ENCODE measurements at places on chromosomes 4 and X.

DNA sequence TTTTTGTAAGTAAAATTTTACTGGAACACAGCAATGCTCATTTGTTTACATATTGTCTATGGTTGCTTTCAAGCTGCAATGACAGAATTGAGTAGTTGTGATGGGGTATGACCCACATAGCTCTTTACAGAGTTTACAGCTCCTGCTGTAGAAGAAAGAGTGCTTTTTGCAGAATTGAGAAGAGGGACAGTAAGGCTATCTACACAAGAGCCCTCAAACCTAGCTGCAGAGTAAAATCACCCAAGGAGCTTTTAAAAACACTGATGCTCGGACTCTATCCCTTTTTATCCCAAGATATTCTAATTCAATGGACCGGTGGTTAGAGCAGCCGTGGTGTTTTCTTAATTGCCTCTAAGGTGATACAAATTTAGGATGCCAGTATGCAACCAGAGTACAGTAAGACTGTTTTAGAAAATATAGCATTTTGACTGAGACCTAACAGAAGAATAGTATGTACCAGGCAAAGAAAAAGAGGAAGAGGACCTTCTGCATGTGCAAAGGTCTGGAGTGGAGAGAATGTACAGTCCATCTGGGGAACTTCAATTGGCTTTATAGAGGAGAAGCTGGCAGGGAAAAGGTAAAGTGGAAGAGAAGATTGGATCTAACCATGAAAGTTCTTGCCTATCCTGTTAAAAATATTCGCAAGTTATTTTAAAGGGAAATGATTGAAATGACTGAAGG lies 663.6 kb upstream of the CPEB2 start:
- DNase-seq: no peak

DNA sequence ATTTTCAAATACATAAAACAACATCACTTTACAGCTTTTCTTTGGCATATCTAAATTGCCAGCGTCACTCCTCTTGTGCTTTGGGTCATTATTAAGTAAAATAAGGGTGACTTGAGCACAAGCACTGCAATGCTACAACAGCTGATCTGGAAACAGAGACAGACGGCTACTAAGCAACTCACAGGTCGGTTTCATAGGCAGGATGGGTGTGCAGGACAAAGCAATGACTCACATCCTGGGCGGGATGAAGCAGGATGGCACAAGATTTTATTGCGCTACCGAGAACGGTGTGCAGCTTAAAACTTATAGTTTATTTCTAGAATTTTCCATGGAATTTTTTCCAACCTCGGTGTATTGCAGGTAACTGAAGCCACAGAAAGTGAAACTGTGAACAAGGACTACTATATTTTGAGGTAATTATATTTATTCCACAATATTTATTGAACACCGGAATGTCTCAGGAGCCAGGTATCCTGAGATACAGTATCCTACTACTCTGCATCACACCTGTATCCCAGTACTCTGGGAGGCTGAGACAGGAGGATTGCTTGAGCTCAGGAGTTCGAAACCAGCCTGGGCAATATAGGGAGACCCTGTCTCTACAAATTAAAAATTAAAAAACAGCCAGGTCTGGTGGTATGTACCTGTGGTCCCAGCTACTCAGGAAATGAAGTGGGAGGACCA lies 215.5 kb downstream of the APBB2 start:
- DNase-seq: no peak

DNA sequence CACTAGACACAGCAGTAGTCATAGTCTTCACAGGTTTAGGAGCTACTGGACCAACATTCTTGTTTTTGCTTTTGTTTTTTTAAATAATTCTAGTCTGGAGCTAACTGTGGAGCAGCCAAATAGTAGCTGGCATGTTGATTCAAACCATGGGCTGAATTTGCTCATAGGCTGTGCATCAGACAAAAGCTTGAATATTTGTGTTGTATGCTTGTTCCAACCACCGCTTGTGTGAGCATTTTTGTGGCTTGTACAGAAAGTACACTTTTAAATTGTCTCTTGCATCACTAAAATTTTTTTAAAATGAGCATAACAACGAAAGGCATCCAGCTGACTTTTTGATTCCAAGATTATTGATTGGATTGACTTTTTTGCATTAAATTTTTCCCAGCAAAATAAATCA lies 39.6 kb downstream of the CCNI start:
- no peak for DNase-seq

DNA sequence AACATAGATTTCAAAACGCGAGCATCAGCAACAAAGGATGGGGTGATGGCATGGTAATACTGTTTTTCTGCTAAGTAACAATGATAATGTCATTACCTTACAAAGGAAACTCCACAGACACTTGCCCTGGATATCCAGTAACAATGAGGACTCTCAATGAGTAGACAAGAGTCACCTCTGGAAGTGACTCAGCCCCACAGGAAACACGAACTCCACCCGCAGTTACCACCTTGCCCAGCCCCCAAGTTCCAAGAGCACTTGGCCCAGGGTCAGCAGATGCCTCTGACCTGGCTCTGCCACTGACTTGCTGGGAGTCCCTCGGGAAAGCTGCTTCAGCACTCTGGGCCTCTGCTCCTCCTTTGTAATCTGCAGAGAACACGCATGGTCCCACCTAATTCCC lies 110.3 kb upstream of the MAP3K15 start:
- DNase-seq: no peak

- DNase-seq: no peak
Observed at GRCh38 chr4:77124576-77124975, 32.4 kb upstream of the CCNG2 start.

- DNase-seq: no peak
Observed at GRCh38 chrX:23819385-23820234, 36.6 kb downstream of the SAT1 start.

DNA sequence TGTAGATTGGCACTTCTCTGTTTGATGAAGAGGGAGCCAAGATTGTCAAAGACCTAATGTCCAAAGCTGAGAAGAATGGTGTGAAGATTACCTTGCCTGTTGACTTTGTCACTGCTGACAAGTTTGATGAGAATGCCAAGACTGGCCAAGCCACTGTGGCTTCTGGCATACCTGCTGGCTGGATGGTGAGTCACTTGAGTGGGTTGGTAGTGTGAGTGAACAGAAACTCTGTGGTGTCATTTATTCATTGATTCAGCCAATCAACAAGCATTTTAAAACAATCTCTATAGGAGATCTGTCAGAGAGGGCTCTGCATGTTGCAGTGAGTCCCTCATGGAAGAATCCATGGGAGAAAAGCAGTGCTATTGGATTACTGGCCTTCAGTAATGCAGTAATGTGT lies 16.3 kb downstream of the TAF9B start:
- no peak for DNase-seq

GRCh38 chr4:1417522-1418390 lies 11.5 kb upstream of the NKX1-1 start:
- DNase-seq: no peak

DNA sequence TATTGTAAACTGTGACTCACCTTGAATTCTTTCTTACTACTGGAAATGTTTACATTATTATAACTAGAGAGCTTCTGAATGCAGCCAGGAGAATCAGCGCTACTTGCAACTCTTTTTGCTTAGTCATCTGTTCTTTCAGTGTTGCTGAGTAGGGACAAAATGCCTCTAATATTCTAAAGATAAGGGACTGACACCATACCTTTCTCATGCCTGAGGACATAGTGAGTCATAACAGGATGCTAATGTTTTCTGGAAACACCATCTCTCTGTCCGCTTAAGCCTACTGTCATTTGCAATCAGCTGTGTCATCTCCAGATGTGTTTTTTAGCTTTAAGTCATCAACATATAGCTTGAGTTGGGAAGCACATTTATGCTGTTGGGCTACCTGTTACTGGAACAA lies 108.3 kb downstream of the QRFPR start:
- no peak for DNase-seq

GRCh38 chrX:50973199-50973598 lies 62.7 kb downstream of the BMP15 start:
- no peak for DNase-seq

DNA sequence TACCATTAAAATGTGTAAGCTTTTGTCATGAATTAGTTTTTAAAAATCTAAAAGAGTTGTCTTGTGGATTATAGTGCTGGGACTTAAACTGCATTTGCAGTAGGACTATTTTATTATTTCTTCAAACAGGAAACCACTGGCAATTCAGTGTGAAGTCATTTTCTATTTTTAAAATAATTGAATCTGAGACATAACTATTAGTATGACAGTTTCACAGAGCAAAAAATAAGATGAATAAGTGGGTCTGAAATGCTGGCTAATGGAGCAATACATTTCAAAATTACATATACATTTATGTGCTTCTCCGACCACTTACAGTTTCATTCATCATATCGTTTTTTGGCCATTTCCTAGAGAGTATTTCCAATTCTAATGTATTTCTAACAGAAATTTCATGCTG lies 75.3 kb upstream of the RAPGEF2 start:
- DNase-seq: no peak

- no peak for DNase-seq
Observed at GRCh38 chr4:108272046-108272445, 103.3 kb upstream of the LEF1 start.

DNA sequence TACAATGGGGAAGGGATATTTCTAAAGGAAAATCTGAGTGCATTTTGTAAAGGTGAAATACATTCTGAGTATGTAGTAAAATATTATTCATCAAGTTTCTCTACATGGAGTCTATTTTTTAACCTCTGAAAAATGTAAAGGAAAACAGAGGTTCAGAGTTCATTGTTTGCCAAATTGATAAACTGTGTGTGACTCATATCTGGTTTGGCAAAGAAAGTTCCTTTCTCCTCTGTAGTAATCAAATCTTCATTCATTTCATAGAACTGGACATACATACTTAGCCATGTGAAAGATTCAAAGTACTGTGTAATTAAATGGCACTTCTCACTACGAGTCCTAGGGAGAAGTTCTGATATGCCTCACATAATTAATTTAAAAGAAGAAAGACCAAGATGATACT lies 61.6 kb downstream of the HPGD start:
- no peak for DNase-seq

GRCh38 chrX:39705290-39705689 lies 392.5 kb downstream of the BCOR start:
- DNase-seq: peak; percentile 14

DNA sequence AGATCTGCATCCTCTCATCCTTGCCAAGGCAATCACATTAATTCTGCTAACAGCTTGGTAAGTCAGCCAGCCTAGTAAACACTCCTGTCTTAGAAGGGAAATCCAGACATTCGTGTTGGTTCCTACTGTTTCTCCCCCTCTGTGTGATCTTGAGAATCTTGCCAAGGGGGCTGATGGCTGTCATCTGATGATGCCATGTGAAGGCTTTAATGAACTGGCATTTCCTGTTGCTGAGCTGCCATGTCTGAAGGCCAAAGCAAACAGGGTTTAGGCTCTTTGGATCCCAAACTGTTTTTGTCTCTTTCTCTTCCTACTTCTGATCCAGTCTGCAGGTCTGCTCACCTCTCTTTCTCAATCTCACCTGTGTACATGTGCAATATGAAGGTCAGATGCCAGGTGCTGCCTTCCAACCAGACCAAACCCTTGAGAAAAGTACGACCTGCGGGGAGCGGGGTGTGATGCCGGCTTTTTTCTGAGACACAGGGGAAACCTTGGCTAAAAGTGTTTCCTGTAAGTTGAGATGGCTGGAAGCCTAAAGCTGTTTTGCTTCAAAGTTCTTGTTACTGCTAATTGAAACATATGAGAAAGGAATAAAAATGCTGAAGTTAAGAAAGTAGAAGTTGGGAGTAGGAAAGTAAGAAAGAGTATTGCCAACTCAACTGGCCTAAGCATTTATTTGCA lies 532.9 kb downstream of the ANKRD50 start:
- DNase-seq: no peak

GRCh38 chr4:47675806-47676205 lies 162.1 kb downstream of the CORIN start:
- no peak for DNase-seq

- DNase-seq: no peak
Observed at GRCh38 chr4:71978210-71978835, 53.5 kb upstream of the NPFFR2 start.

DNA sequence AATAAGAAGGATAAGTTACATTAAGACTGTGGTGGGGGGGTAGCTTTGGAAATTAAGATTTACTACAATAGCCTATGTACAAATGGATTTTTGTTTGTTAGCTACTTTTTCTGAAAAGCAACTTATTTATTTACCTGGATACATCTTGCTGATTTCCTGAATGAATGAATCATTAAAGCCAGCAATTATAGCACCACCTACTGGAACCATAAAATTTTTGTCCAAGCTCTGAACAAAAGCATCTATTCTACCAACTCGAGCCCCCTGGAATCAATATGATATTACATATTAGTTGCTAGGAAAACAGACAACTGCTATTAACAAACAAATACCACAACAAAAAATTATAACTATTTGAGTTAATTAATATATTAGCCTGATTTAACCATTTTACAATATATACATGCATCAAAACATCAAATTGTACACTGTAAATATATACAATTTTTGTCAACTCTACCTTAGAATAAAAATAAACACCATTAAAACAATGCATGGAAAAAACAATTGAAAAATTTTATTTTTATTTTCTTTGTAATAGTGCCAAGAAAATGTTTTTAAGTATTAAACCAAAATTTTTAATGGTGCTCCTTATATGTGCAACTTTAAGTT lies 15.3 kb downstream of the SEPSECS start:
- no peak for DNase-seq

GRCh38 chr4:109915385-109916026 lies 2.8 kb downstream of the EGF start:
- no peak for DNase-seq

DNA sequence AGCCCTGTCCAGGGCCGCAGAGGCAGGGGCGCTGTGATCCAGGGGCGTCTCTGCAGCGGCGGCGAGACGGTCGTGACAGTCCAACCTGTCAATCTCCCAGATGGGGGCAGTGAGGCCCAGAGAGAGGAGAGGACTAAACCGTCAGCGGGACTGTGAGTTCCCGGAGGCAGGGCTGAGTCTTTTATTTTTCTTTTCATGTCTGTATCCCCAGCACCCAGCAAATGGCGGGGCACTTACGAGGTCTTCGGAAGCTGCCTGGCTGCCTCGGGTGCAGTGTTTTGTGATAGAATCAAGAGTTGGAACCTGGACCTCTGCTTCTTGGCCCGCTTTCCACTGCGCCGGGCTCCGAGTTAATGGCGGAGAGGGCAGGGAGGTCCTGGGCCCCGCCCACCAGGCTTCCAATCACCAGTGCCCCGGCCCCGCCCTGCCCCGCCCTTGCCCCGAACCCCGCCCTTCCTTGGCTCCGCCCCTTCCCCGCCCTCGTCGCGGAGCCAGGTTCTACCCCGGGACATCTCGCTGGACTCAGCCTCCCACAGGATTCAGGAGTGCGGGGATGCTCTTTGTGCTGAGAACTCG lies 35.3 kb upstream of the GRPEL1 start:
- peak; percentile 57 for DNase-seq

DNA sequence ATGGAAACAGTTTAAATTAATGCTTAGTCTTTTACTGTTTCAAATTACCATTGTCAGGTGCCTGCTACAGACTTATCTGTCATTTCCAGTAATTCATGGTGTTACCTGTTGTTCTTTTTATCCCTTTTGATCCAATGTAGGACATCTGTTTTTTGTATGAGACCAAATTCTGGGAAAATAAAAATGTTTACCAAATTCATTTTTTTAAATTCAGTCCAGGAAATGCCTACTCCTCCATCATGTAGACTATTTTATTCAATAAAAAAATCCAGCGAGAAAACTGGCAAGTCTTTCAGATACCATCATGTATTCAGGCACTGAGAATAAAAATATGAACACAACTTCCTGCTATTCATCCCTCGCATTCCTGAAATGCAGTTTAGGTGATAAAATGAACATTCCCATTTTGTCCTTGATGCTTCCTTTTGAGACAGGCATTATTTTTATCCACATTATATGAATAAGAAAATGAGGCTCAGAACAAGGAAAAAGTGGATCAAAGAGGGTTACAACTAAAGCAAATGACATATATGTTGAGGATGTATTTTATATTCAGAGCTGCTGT lies 584.2 kb downstream of the SPRY1 start:
- no peak for DNase-seq
